GM19239 (cell line): ENCODE measurements at places on chromosomes 2 and 18.

DNA sequence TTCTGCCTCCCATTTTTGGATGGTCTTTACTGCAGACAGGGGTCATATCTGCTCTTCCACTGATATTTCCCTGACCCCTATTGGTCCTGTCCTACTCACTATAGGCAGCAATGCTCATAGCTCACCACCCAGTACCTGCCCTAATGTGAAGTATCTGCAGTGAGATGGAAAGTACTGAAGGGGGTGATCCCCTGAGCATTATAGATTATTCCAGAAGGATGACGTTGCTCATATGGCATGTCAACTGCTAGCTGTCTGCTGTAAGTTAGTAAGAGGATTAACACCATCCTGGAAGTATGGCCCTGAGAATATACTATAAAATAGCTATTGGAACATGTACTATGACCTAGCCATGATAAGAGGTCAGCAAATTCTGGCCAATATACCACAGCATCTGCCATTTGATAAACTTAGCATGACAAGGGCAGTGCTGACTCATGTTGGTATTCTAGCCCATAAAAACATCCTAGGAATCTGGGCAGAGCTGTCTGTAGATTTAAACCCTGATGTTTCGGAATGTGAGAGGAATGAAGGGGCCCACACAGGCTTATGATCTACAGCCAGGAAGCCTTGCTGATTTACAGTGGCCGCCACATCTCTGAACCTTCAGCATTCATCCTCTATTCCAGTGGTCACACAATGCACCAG lies 451.4 kb downstream of the TNS1 start:
- DNase-seq, result no peak

GRCh38 chr2:98824256-98825019 lies 93.5 kb upstream of the MGAT4A start:
- DNase-seq, result no peak

GRCh38 chr2:40299781-40300180 lies 152.1 kb downstream of the SLC8A1 start:
- no peak for DNase-seq

- DNase-seq, result no peak
These were observed 52.9 kb downstream of the REL start for GRCh38 chr2:60934165-60934722.

- DNase-seq, result no peak
These were observed 100.5 kb upstream of the ODC1 start for GRCh38 chr2:10548626-10549025.

DNA sequence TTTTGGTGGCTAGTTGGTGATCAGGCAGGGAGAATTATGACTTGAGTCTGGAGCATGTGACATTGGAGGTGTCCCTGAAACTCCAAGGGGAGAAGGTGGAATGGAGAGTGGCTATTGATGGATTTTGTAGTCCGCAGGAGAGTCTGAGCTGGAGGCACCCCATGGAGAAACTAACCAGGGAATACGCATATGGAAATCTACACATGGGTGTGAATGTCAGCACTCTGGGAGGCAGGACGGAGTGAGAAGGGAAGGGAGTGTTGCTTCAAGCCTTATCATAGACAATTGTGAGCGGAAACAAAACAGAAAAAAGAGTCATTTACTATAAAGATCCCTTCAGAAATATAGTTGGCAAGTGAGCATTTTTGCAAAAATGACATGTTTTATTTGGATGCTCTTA lies 667 bp upstream of the SCYGR4 start:
- DNase-seq, result no peak

DNA sequence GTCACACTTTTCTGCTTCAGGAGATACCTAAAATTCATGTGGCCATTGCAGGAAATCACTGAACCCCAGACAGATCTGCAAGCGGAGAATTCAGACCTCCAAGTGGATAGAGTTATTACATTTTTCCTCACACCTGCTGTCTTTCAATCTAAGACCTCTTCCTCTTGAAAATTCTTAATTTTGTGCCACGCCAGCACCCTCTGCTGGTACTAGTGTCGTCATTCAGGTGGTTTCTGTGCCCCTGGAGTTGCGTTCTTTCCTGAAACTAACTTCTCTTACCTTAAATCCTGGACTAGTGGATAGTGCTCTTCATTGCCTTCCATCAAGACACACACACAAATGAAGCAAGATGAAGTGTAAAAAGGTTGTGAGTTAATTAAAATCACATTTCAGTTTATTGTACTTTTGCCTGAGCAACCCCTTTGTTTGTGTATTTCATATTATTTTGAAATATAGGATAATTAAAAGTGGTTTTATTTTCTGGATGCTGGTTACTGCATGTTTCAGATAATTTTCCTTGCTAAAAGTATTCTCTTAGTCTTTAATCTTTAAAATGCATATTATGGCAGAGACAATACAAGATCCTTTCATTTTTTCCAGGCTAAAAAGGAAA lies 1.6 kb upstream of the DNER start:
- DNase-seq, result peak; percentile 9

DNA sequence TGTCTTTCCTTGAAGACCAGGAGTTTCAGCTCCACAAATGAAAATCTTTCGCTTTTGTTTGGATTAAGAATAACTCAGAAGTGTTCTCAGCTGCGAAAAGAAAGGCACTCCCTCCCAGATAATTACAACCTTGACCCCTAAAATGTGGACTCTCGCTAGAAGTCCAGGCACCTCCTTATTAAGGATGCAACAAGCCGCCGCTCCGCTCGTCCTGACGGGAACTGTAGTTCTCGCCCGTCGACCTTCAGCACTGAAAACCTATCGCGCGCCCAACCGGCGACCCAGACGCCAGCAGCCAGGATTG lies 559 bp downstream of the IMMT start:
- DNase-seq, result no peak

DNA sequence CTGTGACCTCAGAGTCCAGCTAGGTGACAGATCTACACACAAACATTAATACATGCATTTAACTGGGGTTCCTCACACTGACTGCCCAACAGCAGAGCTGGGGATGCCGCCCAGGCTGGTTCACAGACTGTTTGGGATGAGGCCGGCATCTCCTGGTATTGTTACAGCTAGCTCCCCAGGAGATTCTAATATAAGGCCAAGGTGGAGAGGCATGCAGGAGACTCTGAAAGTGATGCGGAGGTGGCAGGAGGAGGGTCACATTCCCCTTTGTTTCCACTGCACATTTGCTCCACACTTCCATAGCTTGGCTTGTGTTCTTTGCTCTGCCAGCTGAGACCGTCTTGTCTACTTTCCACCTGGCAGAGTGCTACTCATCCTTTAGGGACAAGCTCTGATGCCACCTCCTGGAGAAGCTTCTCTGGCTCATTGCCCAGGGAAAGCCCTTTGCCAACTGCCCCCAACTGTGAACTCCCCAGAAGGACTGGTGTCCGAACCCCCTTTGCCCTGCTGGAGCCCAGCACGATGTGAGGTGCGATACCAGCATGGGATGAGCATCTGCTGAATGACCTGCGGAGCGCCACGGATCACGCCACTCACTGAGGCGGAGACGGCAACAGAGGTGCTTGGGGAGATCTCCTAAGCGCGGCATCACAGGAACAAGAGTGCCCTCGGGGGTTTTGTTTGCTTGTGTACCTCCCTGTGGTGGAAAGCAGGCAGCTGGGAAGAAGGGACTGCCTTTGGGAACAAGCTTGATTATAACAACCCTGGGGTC lies 88.8 kb downstream of the UXS1 start:
- DNase-seq, result no peak
